ENCODE measurements at places on chromosomes 12 and 14.

- DNase-seq, result no peak
- H3K36me3 ChIP-seq, result no peaks in the 10 kb centered on the region
- no peak overlapping the region for H3K4me3 ChIP-seq
- H3K27ac ChIP-seq, result peak overlapping the region; percentile 59
- H3K4me1 ChIP-seq, result no peaks in the 10 kb centered on the region
These were observed 152.5 kb upstream of the BTG1 start for GRCh38 chr12:92297932-92298696.

GRCh38 chr14:38605193-38606114, 349.6 kb upstream of the CLEC14A start:
- H3K4me3 ChIP-seq, result no peak overlapping the region
- H3K27ac ChIP-seq, result no peak overlapping the region
- H3K4me1 ChIP-seq, result no peaks in the 10 kb centered on the region
- H3K36me3 ChIP-seq, result no peaks in the 10 kb centered on the region
- no peak for DNase-seq

DNA sequence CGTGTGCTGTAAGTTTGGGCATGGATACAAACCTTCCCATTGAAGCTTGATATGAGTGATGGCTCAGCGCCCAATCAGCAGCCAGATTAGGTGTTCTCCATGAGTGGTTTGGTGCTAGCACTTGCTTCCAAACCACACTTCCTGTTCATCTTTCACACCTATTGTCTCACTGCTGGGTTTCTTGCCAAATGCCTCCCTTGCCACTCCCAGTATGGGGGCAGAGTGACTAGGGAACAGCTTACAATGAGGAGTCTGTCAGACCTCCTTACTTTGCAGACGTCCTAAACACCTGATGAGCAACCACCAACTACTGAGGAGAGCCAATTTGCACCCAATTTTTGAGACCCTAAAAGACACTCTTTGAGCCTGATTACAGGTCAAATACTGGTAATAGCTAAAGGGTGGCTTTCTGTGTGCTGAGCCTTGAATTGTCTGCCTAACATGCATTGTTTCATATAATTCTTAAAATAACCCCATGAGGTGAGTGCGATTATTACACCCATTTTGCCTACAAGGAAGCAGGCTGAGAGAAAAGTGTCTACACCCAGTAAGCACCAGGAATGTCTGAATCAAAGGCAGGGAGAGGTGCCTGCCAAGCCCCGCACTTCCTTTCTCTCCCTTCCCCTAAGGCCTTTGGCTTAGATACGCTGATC, 48.4 kb upstream of the FOS start:
- H3K27ac ChIP-seq, result peak overlapping the region; percentile 56
- peak; percentile 88 for DNase-seq

- no peaks in the 10 kb centered on the region for H3K4me1 ChIP-seq
- DNase-seq, result no peak
- no peaks in the 10 kb centered on the region for H3K27me3 ChIP-seq
- H3K4me3 ChIP-seq, result no peak overlapping the region
These were observed 94.1 kb downstream of the FSCB start for GRCh38 chr14:44412858-44413569.

- peaks cover 23% of the 10 kb centered on the region for H3K36me3 ChIP-seq
- H3K4me1 ChIP-seq, result peaks cover 47% of the 10 kb centered on the region
- peak overlapping the region; percentile 49 for H3K27ac ChIP-seq
These were observed 11.6 kb downstream of the STX2 start for GRCh38 chr12:130827432-130827831.

DNA sequence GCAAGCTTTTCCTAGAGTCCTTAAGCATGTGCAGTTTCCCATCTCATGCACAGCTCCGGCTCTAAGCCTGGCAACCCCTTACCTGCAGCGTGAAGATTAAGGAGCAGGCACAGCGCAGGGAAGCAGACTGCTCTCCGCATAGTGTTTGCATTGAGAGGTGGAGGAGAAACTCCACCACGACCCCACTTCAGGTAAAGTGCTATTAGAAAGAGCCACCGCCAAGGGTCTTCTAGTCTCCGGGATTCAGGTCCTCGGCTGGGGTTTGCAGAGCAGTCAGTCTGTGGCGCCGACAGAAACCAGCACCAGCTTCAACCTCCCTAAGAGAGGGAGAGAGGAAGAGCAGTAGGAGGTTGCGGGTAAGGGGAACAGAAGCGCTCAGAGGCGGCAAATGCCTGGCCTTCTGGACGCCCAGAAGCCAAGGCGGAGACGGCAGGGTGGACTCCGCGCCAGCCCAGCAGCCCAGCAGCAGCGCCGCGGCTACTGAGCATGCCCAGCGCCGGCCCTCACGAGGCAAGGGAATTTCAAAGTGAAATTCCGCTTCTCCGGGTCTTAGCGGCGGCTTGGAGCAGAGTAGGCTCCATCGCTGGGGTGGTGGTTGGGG, at the start of gene PTPRR:
Gene PTPRR, minus strand, starts transcription at position 488 of the 601 bp plus-strand sequence. Its CDS starts 348 bp downstream, at position 140.
- H3K36me3 ChIP-seq, result no peaks in the 10 kb centered on the region
- H3K4me3 ChIP-seq, result peak within 1 kb of the TSS; percentile 32
- H3K27ac ChIP-seq, result no peak within 1 kb of the TSS
